ENCODE measurements at places on chromosomes 1 and 21.

GRCh38 chr1:223631956-223632355 lies 33.5 kb downstream of the CAPN8 start:
- DNase-seq, result no peak

DNA sequence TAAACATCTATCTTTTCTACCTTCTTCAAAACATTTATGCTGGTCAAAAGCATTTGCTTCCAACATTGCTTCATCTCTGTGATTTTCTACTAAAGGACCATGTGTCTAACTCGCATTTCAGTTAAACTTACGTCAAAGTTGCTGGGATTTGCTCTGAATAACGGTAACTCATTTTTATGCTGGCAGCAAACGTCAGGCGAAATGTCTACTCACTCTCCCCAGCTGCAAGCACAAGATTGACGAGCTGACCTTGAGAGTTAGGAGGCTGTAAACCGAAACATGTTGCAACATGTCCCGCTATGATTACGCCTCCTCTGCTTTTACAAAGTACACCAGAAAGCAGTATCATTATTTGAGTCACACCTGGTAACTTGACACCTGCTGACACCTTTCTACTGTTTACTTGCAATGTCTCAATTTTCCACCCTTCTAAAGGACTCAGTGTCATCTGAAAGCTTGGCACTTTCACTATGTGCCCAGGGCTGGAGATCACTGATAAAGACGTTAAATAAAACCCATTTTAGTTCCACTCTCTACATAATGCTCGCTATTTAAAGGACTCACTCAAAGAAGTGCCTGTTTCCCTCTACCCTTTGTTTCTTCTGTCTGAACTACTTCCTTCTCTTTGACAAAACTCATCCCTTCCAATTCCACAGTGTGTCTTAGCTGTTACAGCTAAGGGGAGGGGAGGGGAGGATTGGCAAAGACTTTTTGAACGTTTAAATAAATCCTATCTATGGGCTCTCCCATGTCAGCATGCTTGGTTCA lies 111.9 kb downstream of the PTPN14 start:
- peak; percentile 68 for DNase-seq

DNA sequence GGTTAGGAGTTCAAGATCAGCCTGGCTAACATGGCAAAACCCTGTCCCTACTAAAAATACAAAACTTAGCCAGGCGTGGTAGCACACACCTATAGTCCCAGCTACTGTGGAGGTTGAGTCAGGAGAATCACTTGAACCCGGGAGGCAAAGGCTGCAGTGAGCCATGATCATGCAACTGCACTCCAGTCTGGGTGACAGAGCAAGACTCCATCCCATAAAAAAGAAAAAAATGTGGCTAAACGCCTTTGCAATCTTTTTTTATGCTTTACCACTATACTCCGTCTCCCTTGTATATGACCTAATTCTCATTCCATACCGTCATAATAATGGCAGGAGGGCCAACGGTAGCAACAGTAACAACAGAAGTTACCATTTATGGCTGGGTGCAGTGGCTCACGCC lies 109.5 kb downstream of the ASH1L start:
- DNase-seq, result no peak

DNA sequence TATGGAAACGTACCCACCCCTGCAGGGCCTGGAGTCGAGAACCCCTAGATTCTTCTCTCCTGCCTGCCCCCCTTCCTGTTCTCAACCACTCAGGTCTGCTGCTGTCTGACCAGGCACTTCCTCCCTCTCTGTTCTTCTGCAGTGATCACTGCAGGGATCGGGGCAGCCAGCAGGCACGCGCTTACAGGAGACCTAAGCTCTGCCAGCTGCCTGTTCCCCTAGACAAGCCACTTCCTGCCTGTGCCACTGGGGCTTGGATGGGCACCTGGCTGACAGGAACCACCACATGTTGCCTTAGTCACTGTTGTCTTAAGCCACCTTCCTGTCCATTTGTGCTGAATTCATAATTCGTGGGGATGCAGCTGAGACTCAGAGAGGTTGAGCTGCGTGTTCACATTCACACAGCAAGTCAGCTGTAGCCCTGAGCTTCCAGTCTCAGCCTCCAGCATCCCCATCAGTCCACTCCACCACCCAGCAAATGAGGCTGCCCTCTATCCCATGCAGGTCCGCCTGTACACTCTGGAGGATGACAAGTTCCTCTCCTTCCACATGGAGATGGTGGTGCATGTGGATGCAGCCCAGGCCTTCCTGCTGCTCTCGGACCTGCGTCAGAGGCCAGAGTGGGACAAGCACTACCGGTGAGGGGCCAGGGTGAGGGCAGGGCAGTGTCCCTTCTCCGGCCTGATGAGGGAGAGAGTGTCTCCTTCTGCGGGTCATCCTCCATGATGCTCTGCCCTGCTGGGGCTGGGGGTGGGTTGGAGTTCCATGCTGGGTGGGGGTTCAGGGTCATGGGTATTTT lies 18.6 kb downstream of the FAM151A start:
- no peak for DNase-seq

GRCh38 chr1:68328490-68328889 lies 96.2 kb upstream of the WLS start:
- no peak for DNase-seq

GRCh38 chr1:29550119-29550841 lies 314.0 kb downstream of the PTPRU start:
- no peak for DNase-seq

DNA sequence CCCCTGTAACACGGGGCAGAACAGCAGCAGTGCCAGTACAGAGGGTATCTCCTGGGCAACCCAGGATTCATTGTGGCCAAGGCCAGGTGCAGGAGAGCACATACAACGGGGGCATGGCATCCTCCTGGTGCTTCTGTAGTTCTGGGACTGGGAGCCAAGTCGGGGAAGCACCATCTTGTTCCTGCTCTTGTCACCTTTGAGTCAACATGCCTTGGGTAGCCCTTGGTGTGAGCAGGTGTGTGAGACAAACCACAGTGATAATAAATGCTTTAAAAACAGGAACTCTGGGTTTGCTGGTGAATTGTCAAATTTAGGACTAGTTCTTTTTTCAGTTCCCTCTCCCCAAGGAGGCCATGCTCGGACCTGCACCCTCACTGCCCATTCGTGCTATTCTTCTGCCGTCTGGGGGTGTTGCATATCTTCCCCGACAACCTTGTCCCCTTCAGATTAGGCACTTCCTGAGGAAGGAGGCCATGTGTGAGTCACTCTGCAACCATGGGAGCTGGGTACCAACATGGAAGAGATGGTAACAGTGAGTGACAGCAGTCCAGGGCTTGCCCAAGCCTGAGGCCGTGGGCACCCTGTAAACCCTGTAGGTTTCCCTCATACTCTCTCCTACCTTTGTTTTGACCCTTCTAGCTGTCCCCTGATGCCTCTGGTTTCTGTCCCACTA lies 150.2 kb downstream of the GRIK3 start:
- DNase-seq, result no peak

DNA sequence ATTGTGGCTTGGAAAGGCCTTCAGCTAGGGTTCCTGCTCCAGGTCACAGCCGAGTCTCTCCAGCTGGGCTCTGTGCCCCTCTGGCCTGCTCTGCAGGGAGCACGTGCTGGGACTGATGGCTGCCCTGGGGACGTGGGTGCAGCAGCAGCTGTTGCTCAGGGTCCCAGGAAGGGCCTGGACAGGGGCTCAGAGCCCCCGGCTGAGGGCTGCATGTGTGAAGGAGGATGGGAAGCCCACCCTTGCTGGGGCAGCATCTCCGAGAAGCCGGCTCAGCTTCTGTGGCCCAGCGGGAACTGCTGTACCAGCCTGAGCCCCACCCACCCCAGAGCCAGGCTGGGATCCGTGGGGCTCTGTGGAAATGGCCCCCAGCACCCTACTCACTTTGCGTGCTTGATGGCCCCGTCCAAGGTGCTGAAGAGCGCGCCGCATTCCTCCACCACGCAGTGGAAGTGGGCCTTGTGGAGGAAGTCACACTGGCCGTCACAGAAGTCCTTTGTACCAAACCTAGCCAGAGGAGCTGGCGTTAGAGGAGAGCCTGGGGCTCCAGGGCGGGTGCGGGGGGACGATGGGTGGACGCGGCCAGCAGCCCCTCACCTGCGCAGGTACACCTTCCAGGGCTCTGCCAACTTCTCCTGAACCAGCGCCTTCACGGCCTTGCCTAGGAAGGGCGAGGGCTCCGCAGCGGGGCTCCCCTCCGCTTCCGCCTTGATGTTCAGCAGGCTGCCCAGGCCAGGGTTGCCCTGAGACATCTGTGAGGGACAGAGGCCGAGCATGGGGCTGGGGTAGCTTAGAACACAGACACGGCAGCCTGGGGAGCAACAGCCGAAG lies 147.5 kb downstream of the CASZ1 start:
- DNase-seq, result no peak

DNA sequence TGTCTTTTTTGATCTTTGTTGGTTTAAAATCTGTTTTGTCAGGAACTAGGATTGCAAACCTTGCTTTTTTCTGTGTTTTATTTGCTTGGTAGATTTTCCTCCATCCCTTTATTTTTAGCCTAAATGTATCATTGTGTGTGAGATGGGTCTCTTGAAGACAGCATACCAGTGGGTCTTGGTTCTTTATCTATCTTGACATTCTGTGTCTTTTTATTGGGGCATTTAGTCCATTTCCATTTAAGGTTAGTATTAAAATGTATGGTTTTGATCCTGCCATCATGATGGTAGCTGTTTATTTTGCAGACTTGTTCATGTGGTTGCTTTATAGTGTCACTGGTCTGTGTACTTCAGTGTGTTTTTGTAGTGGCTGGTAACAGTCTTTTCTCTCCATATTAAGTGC lies 14.1 kb downstream of the ZNF678 start:
- DNase-seq, result no peak

DNA sequence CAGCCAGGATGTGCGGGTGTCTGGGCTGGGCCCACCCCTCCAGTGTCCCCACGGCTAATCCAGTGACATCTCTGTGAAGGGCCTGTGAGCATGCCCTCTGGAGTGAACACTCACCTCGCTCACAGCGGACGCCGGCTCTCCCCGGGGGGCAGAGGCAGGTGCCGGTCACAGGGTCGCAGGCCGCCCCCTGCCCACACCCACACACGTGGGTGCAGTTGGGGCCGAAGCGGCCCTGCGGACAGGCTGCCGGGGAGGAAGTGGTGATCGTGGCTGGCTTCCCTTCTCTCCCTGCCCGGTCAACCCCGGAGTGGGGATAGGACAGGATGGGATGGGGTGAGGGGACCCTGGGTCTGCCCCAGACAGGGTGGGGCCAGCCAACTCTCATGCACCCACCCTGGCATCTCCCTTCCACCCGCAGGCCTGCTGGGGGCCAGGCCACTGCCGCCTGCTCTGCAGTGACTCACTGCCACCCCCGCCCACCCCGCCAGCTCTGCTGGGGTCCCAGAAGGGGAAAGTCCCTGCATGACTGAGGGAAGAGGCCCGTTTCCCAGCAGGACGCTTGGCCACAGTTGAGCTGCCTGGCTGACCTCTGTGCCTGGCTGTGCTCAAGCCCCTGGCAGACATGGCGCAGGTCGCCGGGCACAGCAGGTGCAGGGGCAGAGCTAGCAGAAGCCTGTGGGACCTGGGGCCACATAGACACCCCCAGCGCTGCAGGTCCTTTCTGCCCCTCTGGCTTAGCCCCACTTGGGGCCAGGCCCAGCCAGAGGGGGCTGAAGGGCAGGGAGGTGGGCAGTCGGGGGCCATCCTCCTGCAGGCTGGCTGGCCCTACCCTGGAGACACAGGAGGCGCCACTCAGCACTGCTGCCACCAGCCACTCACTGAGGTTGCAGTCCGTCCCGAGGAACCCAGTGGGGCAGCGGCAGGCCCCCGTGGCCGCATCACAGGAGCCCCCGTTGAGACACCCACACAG lies 41.6 kb downstream of the ARHGEF16 start:
- peak; percentile 54 for DNase-seq

GRCh38 chr1:162019006-162019405 lies 4.7 kb downstream of the OLFML2B start:
- DNase-seq, result peak; percentile 76

DNA sequence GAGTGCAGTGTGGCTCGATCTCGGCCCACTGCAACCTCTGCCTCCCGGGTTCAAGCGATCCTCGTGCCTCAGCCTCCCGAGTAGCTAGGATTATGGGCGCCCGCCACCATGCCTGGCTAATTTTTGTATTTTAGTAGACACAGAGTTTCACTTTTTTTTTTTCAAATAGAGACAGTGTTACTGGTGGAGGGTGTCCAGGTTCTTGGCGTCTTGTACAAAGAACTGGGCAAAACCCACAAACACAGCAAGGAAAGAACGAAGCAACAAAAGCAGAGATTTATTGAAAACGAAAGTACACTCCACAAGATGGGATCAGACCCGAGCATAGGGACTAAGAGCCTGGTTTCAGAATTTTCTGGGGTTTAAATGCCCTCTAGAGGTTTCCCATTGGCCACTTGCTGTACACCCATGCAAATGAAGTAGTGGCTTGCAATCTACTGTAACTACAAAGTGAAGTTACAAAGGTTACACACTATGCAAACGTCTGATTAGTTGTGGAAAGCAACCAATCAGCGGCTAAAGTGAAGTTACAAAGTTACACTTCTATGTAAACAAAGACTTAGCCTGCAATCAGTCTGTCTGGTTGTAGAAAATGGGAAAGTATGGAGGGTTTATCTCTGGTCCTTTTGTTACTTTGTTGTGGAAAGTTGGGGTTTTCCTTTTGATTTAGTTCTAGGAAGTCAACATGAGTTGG lies 199.1 kb downstream of the DYRK1A start:
- DNase-seq, result peak; percentile 46
